Activated T-helper 1 cell treated with anti-CD3 and anti-CD28 coated beads, Interleukin-12 subunit alpha, Interleukin-12 subunit beta, Interleukin-2, Interleukin-4 antibody, amounts not matched to agents 30 ng/mL and 10 ng/mL and 1 ng/mL, durations not matched to agents 14 hours and 24 hours and 36 hours (primary cell): ENCODE measurements at places on chromosomes 13 and 19. TPM values are rescaled to one million over a fixed set of nuclear protein-coding genes. Genes with fewer than 3 reads are reported as not detected.

Gene ZSCAN1
- not detected in 2 replicates for total RNA-seq

DNA sequence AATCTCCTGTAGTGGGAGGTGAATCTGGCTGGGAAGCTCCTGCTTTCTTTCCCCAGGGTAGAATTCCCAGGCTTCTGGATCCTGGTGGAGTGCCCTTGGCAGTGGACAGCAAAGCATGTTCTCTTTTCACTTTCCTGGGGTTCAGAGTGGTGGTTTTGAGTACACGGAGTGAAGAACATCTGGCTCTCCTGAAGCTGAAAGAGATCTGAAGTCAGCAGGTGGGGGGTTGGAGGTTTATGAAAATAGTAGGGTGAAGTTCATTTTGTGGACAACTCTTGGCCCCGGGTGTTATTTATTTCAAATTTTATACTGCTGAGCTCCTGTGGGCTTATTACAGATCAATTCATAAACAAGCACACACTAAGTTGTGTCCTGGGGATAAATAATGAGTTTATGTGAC is 497.3 kb downstream of the KLF5 start:
- no peak overlapping the region for H3K4me3 ChIP-seq
- no peaks in the 10 kb centered on the region for H3K4me1 ChIP-seq
- DNase-seq = no peak
- H3K27ac ChIP-seq = no peak overlapping the region

- H3K36me3 ChIP-seq = no peaks in the 10 kb centered on the region
- no peak for DNase-seq
- H3K4me1 ChIP-seq = no peaks in the 10 kb centered on the region
- H3K4me3 ChIP-seq = no peak overlapping the region
- no peak overlapping the region for H3K27ac ChIP-seq
Observed at GRCh38 chr13:84985860-84986259, 813.4 kb downstream of the SLITRK6 start.

Gene ZNF626
- 1.5 and 1.9 TPM in 2 replicates for total RNA-seq

DNA sequence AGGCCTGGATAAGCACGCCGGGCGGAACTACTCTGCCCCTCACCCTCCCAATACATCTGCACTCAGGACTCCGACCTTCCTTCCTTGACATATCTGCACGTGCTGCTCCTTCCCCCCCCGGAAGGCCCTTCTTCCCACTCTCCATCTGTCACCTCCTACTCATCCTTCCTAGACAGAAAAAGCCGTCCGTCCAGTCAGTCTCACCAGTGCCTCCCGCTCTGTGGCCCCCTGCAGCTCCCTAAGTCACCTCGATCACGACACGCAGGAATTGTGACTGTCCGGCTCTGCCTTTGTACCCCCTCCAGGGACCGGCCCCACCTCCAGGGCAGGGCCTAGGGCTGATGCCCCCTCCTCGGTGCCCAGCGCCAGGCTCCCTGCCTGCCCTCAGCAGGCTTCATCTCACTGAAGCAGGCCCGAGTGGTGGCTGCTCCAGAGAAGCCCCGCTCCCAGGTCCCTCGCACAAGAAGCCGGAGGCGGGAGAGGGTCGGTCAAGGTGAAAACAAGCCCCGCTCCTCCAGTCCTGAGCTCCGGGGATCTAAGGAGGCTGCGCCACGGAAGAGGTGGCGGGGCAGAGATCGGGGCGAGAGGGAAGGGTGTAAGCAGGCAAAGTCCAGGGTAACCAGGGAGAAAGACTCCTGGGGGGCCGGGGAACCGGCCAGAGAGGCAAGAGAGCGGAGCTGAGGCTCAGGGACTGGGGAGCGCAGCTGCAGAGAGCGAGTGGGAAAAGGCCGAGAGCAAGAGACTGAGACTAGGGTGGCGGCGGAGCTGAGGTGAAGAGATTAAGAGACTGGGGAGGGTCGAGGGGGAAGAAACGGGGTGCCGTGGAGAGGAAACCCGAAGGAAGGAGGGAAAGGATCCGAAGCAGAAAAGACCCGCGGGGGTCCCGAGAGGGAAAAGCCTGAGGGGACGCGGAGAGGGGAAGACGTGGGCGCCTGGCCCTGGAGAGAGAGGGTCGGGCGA is 1.1 kb downstream of the PPP6R1 start:
- DNase-seq = peak; percentile 11
- H3K36me3 ChIP-seq = peaks cover 21% of the 10 kb centered on the region
- peaks cover 59% of the 10 kb centered on the region for H3K4me1 ChIP-seq

- H3K27ac ChIP-seq = peak overlapping the region; percentile 21
- H3K4me1 ChIP-seq = peaks cover 64% of the 10 kb centered on the region
- no peaks in the 10 kb centered on the region for H3K27me3 ChIP-seq
- peak overlapping the region; percentile 19 for H3K4me3 ChIP-seq
Observed at GRCh38 chr19:4372165-4373012, 28.0 kb downstream of the SH3GL1 start.

GRCh38 chr13:69373747-69374425 is 733.7 kb upstream of the ATXN8OS start:
- no peaks in the 10 kb centered on the region for H3K4me1 ChIP-seq
- H3K27ac ChIP-seq = no peak overlapping the region
- H3K27me3 ChIP-seq = no peaks in the 10 kb centered on the region
- H3K36me3 ChIP-seq = no peaks in the 10 kb centered on the region

Gene CHAMP1
- 40.5 and 42.3 TPM in 2 replicates for total RNA-seq

- no peaks in the 10 kb centered on the region for H3K27me3 ChIP-seq
- no peak overlapping the region for H3K27ac ChIP-seq
- no peak for DNase-seq
- no peaks in the 10 kb centered on the region for H3K36me3 ChIP-seq
- H3K4me1 ChIP-seq = no peaks in the 10 kb centered on the region
Observed at GRCh38 chr13:36193151-36193855, 21.1 kb downstream of the SOHLH2 start.

Gene NXNL1
- not detected in 2 replicates for total RNA-seq

DNA sequence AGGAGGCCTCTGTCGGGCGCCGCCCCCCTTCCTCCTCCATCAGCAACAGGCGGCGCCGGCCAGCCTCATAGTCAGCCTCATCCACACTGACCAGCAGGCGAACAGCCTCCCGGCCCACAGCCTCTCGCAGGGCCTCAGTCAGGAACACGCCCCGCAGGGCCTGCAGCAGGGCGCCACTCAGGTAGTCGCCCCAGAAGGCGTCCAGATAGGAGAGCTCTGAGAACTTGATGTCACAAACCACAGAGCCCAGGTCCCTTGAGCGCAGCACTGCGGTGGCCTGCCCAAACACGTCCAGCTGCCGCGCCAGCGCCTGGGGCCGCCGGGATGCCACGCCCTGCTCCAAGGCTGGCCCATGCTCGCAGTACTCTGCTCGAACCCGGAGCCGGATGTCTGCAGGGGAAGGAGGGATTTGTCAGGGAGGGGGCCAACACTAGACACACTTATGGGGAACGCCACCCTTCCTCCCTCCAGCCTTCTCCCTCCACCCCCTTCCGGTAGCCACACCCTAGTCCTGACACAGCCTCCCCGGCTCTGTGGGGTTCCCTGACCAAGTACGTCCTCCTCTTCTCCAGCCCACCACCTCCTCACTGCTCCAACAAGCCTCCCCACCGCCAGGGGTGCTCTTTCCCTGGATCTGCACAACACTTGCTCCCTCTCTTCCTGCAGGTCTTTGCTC is 17.9 kb downstream of the DEDD2 start:
- no peaks in the 10 kb centered on the region for H3K27me3 ChIP-seq
- peak overlapping the region; percentile 77 for H3K4me3 ChIP-seq
- peaks cover 83% of the 10 kb centered on the region for H3K4me1 ChIP-seq
- peaks cover 55% of the 10 kb centered on the region for H3K36me3 ChIP-seq

GRCh38 chr13:72850959-72851677 is 69.2 kb downstream of the PIBF1 start:
- H3K4me1 ChIP-seq = no peaks in the 10 kb centered on the region
- peaks cover 18% of the 10 kb centered on the region for H3K36me3 ChIP-seq

Gene KLHL1
- total RNA-seq = not detected in 2 replicates

- DNase-seq = no peak
- no peak overlapping the region for H3K4me3 ChIP-seq
- H3K27me3 ChIP-seq = no peaks in the 10 kb centered on the region
- H3K36me3 ChIP-seq = no peaks in the 10 kb centered on the region
Observed at GRCh38 chr13:98214707-98215106, 37.6 kb upstream of the RNF113B start.

DNA sequence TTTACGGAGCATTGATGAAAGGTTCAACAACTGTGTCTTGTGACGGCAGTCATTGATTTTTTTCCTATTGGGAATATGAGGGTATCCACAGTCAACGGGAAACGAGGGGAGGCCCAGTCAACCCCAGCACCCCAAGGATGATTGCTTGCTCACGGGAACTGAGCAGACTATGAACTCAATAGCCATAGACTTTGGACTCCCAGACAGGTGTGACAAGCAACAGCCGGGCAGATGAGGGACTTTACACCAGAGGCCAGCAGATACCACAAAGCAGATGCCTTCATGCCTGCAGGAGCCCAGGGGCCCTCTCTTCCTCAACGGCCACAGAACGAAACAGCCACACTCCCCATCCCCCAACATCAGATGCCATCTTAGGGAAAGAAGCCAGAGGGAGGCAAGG is 80.3 kb upstream of the FLT1 start:
- no peak overlapping the region for H3K4me3 ChIP-seq
- no peak overlapping the region for H3K27ac ChIP-seq
- no peak for DNase-seq

- H3K36me3 ChIP-seq = peaks cover 7% of the 10 kb centered on the region
- DNase-seq = peak; percentile 56
- peaks cover 11% of the 10 kb centered on the region for H3K4me1 ChIP-seq
- H3K4me3 ChIP-seq = no peak overlapping the region
- H3K27ac ChIP-seq = no peak overlapping the region
- H3K27me3 ChIP-seq = no peaks in the 10 kb centered on the region
Observed at GRCh38 chr19:46753420-46754155, 7.3 kb upstream of the STRN4 start.

DNA sequence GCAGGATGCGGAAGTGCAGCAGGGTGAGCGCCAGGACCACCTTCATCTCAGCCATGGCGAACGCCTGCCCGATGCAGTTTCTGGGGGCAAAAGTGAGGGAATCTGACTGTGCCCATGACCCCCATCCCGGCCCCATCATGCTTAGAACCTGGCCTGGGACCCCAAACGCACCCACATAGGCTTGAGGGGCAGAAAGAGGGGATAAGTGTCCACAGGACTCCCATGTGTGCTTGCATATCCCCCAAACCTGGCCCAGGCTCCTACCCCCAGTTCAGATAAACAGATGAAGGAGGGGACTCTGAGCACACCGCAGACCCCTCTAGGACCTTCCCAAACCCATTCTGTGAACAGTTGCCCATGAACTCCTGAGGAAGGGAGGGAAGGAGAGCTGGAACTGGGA is 16.0 kb upstream of the CYP4F2 start:
- H3K27me3 ChIP-seq = peaks cover 35% of the 10 kb centered on the region
- H3K4me1 ChIP-seq = no peaks in the 10 kb centered on the region
- no peak overlapping the region for H3K4me3 ChIP-seq
- no peak overlapping the region for H3K27ac ChIP-seq

- no peaks in the 10 kb centered on the region for H3K36me3 ChIP-seq
- H3K4me3 ChIP-seq = no peak overlapping the region
- no peaks in the 10 kb centered on the region for H3K27me3 ChIP-seq
Observed at GRCh38 chr13:103067751-103068555, 1.7 kb upstream of the SLC10A2 start.

- no peaks in the 10 kb centered on the region for H3K36me3 ChIP-seq
- no peak overlapping the region for H3K27ac ChIP-seq
- peaks cover 10% of the 10 kb centered on the region for H3K4me1 ChIP-seq
- H3K4me3 ChIP-seq = no peak overlapping the region
Observed at GRCh38 chr13:74194846-74195245, 60.6 kb upstream of the KLF12 start.

GRCh38 chr13:35480346-35480745 is 3.9 kb upstream of the MAB21L1 start:
- H3K27me3 ChIP-seq = peaks cover 47% of the 10 kb centered on the region
- H3K4me3 ChIP-seq = no peak overlapping the region
- H3K4me1 ChIP-seq = peaks cover 19% of the 10 kb centered on the region
- DNase-seq = no peak
- peaks cover 4% of the 10 kb centered on the region for H3K36me3 ChIP-seq

DNA sequence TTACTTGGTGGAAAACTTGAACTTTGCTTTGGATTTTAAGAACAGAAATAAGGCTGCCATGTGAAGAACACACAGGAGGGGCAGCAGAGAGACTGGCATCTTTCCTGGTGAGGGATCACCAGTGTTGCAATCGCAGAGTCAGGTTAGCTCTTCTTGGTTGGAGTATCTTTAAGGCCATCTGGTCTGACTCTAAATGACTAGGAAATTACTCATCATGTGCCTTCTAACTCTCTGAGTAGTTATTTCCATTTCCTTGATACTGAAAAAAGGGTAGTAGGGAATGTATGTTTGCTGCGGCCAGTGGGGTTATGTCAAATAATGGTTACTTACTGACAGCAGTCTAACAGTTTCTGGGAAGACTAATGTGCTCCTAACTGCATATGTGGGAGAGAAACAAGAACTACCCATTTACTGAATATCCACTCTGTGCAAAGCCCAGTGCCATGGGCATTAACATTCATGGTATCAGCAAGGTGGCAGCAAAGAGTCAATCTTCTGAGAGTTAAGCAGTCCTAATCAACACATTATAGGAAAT is 122.1 kb downstream of the COG6 start:
- H3K4me1 ChIP-seq = peaks cover 50% of the 10 kb centered on the region
- H3K27ac ChIP-seq = peak overlapping the region; percentile 91
- peak overlapping the region; percentile 45 for H3K4me3 ChIP-seq
- peak; percentile 16 for DNase-seq
- H3K27me3 ChIP-seq = no peaks in the 10 kb centered on the region

DNA sequence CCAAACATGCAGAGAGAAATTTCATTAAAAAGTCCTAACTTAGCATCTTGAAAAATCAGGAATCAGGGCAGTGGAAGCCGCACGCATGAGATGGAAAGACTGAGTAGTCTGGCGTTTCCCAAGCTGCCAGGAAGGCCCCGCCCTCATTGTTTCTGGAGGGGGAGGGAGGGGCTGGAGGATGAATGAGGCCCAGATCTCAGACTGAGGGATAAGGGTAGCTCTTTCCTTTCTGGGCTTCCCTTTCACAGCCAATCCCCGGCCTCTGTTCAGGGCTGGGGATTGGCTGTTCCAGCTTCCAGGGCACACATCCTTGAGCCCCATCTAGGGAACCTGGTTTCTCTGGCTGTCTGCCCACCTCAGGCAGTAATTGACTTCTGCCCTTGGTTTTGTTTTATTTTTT is 7.3 kb downstream of the C19orf53 start:
- no peak overlapping the region for H3K27ac ChIP-seq
- H3K27me3 ChIP-seq = no peaks in the 10 kb centered on the region
- peaks cover 20% of the 10 kb centered on the region for H3K36me3 ChIP-seq
- peaks cover 20% of the 10 kb centered on the region for H3K4me1 ChIP-seq

Gene ADGRE2
- total RNA-seq = 1.3 and 2.2 TPM in 2 replicates
